ENCODE measurements at places on chromosomes 11 and 22.

DNA sequence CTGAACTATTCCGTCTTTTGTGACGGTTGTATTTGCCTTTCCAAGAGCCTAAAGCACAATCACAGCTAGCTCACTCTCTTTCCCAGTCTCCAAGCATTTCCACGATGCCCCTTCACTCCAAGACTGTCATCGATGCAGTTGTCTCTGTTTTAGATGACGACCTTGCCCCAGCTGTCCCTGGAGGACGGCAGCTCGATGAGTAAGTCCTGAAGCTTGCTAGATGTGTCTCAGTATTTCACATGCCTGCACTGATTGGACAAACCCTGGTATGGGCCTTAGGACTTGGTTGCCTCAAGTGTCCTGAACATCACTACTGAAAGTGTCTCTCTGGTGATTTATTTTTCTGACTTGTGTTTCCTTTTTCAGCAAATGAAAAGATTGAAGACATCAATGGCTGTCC is 129.9 kb downstream of the NAV2 start:
- DNase-seq: no peak

GRCh38 chr22:41231369-41231768 is 9.4 kb downstream of the CHADL start:
- DNase-seq: no peak

DNA sequence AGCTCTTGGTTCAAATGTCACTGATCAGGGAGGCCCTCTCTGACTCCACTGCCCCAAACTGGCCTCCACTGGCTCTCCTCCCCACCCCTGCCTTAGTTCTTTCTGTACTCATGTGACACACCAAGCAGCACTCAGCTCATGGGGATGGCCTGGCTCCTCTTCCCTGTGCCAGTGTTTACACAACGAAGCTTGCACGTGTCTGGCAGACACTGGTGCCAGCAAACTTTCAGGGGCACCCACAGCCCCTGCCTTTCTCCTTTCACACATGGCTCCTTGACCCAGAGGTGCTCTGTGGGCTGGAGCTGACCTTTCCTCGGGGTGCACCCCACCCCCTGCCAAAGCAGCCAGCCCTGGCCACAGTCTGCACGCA is 37.6 kb upstream of the PARVG start:
- DNase-seq: no peak

DNA sequence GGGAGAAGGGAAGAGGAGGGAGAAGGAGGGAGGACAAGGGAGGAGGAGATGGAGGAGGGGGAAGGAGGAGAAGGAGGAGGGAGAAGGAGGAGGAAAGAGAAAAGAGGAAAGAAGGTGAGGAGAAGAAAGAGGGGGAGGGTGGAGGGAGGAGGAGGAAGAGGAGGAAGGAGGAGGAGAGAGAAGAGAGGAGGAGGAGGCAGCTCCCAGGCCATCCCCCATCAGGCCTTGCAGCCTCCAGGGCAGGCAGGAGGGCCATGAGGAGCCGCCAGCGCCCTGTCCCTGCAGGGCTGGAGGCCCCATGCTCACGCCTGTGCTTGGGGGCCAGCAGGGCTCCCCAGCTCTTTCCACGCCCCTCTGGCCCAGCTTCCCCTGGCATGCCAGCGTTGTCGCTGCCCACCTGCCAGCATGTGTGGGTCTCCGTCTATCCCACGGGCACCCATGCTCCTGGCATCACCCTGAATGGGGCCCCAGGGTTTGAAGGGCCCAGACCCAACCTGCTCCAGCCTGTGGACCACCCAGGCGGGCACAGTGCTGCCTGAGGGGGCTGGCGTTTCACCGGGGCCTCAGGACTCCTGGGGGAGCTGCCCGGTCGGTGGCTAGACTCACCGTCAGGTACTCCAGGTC is 5.2 kb downstream of the TSPAN32 start:
- peak; percentile 75 for DNase-seq

GRCh38 chr11:86523738-86524619 is 148.4 kb downstream of the ME3 start:
- no peak for DNase-seq

DNA sequence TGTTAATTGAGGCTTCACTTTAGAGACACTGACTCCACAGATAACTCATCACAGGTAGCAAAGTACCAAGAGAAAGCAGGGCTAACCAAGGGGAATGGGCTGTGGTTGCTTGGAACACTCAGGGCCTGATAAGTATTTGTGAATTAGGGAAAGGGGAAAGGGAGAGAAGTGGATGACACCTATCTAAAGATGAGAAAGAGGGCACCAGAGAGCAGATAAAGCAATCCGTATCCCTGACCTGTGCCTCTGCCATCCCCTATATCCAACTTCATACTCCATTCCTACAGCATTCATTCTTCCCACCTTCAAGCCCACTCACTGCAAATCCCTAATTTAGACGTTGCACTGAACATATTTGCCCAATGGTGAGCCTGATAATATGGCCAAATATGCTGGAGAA is 43.0 kb upstream of the API5 start:
- no peak for DNase-seq
